ENCODE measurements at places on chromosomes 5 and 9. TPM values are rescaled to one million over a fixed set of nuclear protein-coding genes. Genes with fewer than 3 reads are reported as not detected.
A peak's percentile ranks its signal among the peaks of the same experiment; 100 is the strongest.

IL3 gene
- not detected for polyA plus RNA-seq

C9orf153 gene
- not detected for polyA plus RNA-seq

DNA sequence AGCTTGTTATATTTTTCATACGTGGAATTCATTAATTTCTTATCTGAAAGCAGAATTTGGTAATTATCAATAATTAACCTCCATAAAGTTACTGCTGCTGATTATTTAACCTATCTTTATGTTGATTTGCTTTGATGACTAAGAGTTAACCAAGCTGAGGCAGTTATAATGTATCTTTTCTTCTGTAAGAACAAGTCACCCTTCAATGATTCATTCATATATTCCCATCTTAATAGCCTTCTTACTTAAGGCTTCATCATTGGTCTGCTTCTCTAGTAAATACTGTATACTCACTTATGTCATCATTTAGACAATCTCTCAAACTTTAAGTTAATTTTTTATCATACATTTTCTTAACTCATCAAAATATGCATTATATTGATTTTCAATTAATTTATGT is 592.2 kb downstream of the ANXA1 start:
- no peak for DNase-seq

IL4 gene
- polyA plus RNA-seq, result not detected

- DNase-seq, result no peak
Observed at GRCh38 chr5:72799721-72800120, 16.7 kb upstream of the TNPO1 start.

- no peak for DNase-seq
Observed at GRCh38 chr5:128539038-128539429, 989 bp upstream of the FBN2 start.

DNA sequence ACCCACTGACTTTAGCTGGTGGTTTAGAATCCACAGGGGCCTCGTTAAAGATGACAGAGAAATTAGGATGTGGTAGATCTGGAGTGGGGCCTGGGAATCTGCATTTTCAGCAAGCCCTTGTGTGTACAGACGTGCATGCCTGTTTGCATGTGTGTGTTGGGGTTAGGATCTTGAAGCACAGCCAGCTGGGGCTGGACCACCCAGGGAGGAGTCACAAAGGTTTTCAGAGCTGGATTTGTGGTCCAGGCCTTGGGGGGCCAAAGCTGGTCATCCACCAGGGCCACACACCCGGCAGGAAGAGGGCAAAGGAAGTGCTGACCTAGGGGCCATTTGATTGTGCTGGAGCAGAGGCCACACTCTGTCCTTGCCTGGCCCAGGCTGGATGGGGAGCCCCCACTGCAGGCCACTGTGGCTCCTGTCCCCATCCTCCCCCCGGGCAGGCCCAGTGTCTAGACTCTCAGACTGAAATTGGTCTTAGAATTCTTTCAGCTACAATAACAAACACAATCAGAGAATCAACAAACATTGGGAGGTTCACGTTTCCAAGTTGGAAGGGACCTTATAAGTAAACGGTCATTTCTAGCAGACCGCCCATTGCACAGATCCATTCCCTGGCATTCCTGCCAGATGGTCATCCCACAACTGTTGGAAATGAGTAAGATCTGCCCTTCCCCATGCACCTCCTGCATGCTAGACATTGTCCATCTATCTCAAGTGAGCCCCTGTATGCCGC is 10.3 kb downstream of the CDX1 start:
- DNase-seq, result no peak

ANKRD31 gene
- 0.53 TPM for polyA plus RNA-seq

DNA sequence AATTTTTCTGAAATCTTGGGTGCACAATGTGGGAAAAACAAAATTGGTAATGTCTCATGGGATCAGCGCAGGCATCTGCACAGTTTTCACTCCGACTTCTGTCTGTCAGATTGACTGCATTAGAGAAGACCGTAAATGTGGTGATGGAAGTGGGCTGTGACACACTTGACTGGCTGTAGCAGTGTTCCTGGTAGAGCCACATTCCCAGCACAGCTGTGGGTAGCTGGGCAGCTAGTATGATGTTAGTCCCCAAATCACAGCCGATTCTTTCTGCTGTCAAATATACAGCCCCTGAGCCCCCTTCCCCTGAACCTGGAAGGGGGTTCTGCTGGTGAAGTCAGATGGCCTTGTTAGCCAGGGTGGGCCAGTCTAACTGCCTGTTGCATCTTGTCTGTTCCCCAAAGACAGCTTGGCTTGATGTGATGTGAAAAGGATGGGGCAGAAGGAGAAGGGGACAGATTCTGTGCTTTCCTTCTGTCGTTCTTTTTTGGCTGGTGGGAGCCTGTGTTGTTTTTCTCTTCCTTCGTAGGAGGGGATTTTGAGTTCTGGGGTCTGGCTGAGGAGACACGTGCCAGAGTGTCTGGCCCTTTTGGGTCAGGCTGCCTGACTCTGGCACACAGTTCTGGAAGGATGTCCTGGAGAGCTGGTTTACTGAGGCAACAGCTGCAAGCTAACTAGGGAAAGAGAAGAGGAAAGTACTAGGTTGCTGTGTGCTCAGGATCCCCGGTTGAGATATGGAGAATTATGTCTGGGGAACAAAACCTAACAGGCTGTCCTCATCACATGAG is 66.4 kb upstream of the SPRY4 start:
- peak; percentile 28 for DNase-seq

C9orf50 gene
- 0.73 TPM for polyA plus RNA-seq

IFNA2 gene
- polyA plus RNA-seq, result not detected

SLC6A18 gene
- polyA plus RNA-seq, result 0.24 TPM

Measured in right renal pelvis (tissue), 4 donors.